ENCODE measurements at places on chromosomes 4 and X. TPM values are rescaled to one million over a fixed set of nuclear protein-coding genes. Genes with fewer than 3 reads are reported as not detected.

Gene DKK2
- total RNA-seq: 2.8 TPM

Gene PHKA1
- 6.7 TPM for total RNA-seq

Gene SPANXA1
- total RNA-seq: not detected

Gene CENPVL1
- not detected for total RNA-seq

Gene PWWP3B
- total RNA-seq: not detected

Gene ANXA10
- total RNA-seq: 0.36 TPM

Gene PCDH18
- under 0.01 TPM for total RNA-seq

Gene GALNTL6
- total RNA-seq: 0.34 TPM

Gene CLDN34
- total RNA-seq: not detected

Gene CPE
- not detected for total RNA-seq

Gene DDX53
- not detected for total RNA-seq

All from melanocyte of skin (primary cell).